RWPE2 (cell line): ENCODE measurements at places on chromosomes 11 and 22.
A peak's percentile ranks its signal among the peaks of the same experiment; 100 is the strongest.

GRCh38 chr11:59199546-59200422 is 12.9 kb downstream of the MPEG1 start:
- DNase-seq = no peak

DNA sequence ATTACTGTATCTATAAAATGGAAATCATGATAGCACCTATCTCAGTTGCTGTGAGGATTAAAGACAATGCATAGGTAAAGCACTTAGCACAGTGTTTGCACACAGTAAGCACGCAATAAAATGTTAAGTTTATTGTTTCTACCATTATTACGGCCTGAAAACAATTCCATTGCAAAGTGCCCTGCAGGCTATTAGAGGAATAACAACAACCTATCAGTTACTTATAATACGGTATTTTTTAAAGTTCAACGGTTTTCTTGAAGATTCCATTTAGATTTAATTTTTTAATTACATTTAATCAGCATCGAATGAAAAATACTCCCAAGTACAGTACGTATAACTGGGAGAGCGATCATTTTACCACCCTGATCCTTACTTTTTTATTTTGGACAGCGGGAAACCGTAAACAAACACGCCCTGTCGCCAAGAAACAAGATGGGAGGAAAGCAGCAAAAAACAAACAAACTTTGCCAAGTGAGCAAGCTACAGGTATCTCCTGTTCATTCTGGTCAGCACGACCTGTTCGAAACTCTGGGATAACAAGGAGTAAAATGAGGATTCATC is 893 bp downstream of the SLC36A4 start:
- no peak for DNase-seq

DNA sequence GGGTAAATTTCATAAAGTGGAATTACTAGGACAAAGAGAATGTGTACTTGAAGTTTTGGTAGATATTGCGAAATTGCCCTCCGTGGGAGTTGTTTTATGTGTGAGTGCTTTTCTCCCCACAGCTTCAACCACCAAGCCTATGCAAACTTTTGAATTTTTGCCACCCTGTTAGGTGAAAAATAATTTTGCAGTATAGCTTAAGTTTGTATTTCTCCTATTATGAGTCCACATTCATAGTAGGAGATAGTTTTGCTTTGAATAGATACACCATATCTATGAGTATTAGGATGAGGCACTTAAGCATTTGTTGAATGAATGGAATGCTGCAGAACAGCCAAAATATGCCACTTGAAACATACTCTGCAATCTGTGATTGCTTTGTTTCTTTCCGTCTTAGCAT is 43.6 kb downstream of the UVRAG start:
- no peak for DNase-seq

DNA sequence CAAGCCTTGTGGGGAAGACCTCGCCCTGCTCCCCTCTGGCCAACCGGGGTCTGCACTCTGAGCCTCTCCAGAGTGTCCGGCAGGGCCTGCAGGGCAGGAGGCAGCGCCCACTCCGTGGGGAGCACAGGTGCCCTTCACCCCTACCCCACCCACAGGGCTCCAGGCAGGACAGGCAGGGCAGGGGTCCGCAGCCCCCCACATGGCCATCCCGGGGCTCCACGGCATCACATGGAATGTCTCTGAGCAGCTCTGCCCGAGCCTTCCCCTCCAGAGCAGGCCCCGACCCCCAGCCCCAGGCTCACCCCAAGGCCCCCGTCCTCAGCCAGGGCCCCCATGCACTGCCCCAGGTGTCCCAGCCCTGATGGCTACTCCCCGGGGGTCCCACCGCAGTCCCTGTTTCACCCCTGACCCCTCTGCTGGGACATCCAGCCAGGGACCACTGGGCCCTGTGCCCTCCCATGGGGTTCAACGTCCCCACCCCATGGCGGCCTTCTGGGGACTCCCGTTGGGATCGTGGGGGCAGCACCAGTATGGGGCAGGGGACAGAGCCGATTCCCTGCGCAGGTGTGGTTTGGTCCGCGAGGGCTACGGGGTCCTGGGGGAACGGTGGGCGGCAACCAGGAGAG is 77.7 kb downstream of the BRD1 start:
- peak; percentile 58 for DNase-seq
